SJSA1 (cell line): ENCODE measurements at places on chromosomes 2 and 18. TPM values are rescaled to one million over a fixed set of nuclear protein-coding genes. Genes with fewer than 3 reads are reported as not detected.

The CABLES1 gene
- total RNA-seq, result 3.2 and 5.1 TPM in 2 replicates

The COLEC12 gene
- 58.8 and 111 TPM in 2 replicates for total RNA-seq

The COL6A3 gene
- 160 and 243 TPM in 2 replicates for total RNA-seq

The LAMA3 gene
- total RNA-seq, result 0.25 and 0.61 TPM in 2 replicates

The KIF5C gene
- 0.11 TPM in 1 of 2 replicates, not detected in the other for total RNA-seq

The ALK gene
- not detected in 2 replicates for total RNA-seq

The FHL2 gene
- 156 and 190 TPM in 2 replicates for total RNA-seq

The SMYD1 gene
- not detected in 2 replicates for total RNA-seq

The ITGB6 gene
- total RNA-seq, result not detected in 2 replicates

The OLA1 gene
- 92.2 and 122 TPM in 2 replicates for total RNA-seq
